ENCODE measurements at places on chromosomes 12 and 14. TPM values are rescaled to one million over a fixed set of nuclear protein-coding genes. Genes with fewer than 3 reads are reported as not detected.
A peak's percentile ranks its signal among the peaks of the same experiment; 100 is the strongest.

DNA sequence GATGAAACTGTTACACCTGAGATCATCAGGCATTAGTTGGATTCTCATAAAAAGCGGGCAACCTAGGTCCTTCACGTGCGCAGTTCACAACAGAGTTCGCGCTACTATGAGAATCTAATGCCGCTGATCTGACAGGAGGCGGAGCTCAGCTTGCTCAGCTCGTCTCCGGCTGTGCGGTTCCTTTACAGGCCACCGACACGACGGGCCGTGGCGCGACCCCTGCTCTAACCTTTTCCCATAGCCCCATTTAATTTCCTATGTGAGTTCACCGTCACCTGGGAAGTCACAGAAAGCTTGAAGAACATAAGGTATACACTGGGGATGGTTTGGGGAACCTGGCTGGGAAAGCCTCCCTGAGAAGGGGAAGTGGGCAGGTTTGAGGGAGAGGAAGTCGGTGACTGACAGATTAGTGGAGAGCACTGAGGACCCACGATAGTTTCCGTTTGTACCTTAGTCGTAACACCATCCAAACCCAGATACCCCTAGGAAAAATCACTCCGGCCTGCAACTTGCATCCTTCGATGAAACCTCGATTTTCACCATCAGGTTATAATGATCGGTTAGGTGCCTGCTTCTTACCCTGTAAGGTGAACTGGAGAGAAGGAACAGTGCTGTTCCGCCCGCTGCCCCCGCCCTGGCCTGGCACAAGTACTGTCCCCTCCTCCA lies 2.8 kb upstream of the AAAS start:
- DNase-seq = peak; percentile 69

- DNase-seq = peak; percentile 84
Observed at GRCh38 chr14:103819503-103820307, 27.7 kb downstream of the PPP1R13B start.

DNA sequence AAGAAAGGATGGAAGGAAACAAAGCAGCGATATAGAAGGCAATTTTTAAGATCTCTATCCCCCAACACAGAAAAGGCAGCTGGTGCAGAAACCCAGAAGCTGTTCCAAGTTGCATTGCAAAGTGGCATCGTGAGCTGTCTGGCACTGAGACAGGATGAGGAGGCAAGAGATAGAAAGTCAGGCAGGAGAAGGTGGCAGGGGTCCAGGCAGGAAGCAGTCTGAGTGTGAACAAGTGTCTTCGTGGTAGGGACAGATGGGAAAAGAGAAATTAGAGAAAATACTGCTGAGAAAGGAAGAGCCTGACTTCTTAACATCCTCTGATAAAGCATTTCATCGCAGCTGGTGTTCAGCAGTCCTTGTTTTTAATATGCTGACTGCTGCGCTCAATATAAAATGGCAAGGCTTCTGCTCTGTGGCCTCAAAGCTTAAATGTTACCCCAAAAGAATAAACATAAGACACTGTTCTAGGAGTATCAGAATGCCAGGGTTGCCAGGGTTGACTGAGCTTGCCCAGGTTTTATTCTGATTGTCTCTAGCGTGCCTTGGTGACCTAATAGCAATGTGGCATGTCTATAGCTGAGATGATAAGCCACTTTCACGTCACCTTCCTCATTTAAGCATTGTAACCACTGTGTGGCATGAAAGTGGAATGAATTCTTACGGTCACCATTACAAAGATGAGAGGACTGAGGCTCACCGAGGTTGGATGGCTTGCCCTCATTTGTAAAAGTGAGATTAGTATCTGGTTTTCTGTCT lies 397.6 kb downstream of the NUAK1 start:
- DNase-seq = no peak

DNA sequence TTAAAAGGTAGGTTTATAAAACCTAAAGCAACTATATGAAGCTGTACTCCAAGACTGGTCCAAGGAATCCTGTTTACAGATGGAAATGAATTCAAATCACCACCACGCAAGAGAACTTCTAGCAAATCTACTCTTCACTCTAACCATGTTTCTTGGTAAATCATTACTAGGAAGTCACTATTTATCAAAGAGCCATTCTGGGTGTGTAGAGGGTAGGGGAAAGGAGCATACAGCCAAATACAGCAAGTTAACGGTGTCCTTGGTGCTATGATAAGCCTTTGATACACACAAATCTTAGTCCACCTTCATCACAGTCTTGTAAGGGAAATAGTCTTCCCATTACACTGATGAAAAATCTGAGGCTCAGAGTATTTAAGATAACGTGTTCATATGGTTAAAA lies 16.8 kb downstream of the NIN start:
- DNase-seq = no peak

DGKA gene
- 10.9 TPM for total RNA-seq

SRGAP1 gene
- total RNA-seq = 0.92 TPM

DNA sequence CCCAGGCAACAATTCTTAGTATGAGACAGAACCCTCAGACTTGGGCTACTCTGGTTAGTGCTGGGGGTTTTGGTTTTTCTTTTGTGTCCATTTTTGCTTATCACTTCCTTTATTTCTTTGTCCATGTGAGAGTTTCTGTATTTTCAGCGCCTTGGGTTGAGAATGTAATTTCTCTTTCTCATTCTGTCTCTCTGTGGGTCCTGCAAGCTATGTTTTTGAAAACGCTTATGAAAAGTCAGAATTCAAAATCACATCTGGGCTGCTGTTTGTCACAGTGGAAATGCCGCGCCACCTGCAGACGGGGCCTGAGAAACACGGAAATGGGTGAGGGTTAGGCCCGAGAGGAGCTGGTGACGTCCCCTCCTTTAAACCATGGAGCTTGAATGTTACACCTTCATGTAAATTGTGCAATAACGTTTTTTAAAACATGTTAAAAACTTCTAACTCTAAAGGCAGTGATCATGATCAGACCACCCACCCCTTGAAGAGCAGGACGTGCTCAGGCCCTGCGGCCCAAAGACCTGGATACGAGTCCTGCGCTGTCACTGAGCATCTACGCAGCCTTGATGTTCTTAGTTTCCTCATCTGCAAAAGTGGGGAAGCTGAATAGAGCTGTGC lies 26.1 kb downstream of the JDP2 start:
- DNase-seq = no peak

DNA sequence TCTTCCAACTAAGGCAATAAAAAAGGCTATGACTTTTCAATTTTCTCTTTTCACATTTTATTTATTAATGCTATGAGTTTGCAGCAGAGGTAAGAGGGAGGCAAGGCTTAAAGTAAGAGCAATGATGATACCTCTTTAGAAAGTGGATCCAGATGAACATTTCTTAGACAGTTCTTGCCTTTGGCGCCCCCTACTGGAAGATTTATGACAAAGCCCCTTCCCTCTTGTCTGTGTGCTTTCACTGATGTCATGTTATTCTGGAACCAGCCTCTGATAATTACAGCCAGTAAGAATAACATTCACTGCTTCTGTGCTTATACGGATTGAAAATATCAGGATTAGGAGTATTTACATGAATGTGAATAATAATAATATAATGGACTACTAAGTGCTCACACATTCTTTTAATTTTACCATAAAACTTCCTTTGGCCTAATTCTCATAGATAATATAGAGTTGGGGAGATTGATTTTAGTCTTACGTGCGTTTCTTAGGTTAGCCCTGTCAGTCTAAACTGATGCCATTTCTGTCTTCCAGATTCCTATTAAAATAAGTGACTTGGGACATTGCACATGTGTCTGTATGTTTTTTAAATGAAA lies 1929.9 kb upstream of the SEL1L start:
- peak; percentile 1 for DNase-seq

DNA sequence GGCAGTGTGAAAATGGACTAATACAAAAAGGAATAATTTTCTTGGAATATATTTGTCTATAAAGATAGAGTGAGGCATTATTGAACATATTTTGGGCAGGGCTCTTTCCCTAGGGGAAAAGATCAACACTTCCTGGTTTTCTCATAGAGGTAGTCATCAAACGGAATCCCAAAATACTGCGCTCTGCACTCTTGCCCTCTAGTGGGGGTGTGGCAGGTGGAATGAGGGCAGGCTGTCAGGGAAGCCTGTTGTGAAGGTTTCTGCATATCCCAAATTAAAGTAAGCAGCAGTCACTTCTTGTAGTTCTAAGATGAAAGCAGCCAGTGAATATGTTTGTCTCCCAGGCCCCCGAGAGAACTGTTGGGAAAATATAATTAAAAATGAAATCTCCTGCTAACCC lies 666.8 kb upstream of the TMEM132C start:
- DNase-seq = no peak

DNA sequence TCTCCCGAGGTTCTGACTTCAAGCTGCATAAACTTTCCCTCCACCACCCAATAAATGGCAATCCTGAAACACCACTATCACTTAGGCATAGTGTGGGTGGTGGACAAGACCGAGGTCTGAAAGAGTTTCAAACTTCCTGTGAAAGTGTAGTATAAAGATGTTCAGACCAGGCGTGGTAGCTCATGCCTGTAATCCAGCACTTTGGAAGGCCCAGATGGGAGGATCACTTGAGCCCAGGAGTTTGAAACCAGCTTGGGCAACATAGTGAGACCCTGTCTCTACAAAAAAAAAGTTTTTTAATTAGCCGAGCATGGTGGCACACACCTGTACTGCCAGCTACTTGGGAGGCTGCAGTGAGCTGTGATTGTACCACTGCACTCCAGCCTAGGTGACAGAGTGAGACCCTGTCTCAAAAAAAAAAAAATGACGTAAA lies 61.9 kb downstream of the CCDC92 start:
- no peak for DNase-seq

KRT75 gene
- not detected for total RNA-seq

GRCh38 chr12:74250891-74251290 lies 286.7 kb upstream of the ATXN7L3B start:
- no peak for DNase-seq

DNA sequence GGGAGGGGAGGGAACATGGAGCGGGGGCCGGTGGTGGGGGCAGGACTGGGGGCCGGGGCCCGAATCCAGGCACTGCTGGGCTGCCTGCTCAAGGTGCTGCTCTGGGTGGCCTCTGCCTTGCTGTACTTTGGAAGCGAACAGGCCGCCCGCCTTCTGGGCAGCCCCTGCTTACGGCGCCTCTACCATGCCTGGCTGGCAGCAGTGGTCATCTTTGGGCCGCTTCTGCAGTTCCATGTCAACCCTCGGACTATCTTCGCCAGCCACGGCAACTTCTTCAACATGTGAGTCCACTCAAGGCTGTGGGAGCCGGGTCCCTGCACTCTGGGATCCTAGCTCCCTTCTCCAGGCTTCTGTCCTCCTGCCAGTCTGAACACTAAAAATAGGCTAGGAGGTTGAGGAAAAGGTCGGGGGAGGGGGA lies 1.1 kb downstream of the FITM1 start:
- DNase-seq = no peak

DNA sequence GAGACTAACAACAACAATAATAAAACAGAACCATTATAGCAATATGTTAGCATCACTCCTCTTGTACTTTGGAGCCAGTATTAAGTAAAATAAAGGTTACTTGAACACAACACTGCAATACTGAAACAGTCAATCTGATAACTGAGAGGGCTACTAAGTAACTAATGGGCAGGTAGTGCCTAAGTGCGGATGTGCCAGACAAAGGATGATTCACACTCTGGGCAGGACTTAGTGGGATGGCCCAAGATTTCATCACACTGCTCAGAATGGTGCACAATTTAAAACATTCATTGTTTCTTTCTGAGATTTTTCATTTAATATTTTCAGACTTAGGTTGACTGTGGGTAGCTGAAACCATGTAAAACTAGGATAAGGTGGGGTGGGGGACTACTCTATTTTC lies 131.9 kb upstream of the CAND1 start:
- no peak for DNase-seq

BHLHE41 gene
- total RNA-seq = 0.14 TPM

HPD gene
- total RNA-seq = 0.80 TPM

GRCh38 chr12:65814038-65814437 lies 10.2 kb upstream of the HMGA2 start:
- no peak for DNase-seq

DNA sequence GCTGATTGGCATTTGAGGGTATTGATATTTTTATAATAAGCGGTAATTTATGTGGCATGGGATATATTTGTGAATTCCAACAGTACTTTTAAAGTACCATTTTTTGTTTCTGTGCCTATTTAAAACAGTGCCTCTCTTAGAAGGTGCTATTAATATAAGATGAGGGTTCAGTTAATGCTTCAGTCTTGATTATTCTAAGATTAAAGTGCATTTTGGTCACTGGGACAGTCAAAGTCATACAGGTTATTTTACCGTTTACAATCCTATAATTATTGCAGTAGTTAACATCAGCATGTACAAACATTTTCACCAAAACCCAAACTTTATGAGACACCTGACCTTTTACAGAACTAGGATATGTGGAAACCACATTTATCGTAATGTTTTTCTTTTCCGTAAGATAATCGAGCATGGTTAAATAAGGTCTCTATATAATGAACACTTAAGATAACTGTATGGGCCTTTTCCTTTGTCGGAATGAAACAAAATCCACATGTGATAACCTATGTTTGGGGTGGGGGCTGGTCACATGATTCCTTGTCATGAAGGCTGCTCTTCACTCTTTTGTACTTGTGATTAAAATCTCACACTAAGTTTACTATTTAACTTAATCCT lies 37.7 kb upstream of the DNM1L start:
- DNase-seq = no peak

COX8C gene
- total RNA-seq = not detected

DNA sequence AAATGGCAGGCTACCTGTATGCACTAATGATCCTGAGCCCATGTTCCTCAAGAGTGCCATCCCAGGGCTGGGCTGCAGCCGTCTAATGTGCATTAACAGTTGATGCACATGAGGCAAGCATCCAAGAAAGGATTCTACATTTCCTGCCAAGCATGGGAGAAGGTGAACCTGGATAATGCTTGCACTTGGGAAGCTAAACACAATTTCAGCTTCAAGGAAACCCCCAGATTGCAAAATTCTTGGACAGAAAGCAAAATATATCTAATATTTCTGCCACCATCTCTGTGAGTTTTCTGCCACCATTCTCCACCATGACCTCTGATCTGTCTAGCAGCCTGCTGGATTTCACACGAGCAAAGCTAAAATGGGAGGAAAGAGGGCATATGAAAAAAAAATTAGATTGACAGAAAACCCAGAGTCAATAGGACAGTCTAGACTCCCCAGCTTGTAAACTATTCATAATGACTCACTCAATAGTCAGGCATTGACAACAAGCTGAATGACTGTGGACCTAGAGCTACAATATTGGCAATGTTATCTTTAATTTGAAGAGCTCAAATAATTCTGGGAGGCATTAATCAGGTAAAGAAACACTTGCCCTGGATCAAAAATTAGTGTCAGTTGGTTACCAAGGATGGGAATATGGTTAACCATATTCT lies 91.9 kb upstream of the BCL2L14 start:
- DNase-seq = no peak

DNA sequence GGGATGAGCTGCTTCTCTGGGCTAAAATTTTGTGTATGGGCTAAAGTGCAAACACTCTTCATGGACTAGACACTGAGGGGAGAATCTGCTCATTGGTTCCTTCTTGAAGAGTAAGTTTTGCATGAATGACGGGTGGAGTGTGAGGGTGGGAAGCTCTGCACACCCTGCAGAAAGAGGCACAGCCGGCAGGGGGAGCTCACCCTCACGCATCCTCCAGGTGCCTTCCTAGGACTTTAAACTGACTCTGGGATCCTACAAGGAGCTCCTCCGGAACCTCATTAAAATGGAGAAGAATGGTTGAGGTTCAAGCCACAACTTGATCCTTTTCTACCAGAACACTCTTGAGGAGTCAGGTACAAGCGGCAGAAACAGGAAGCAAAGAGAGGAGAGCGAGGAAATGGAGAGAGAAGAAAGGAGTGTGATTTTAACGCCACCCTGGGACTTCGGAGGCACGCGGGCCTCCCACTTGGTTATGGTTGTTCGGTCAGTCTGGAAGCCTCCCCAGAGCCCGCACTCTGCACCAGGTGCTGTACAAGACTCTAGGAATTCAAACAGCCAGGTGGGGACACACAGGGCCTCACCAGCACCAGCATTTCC lies 87.5 kb downstream of the SETD3 start:
- peak; percentile 81 for DNase-seq
